ENCODE measurements at places on chromosomes 7 and 10.

- no peak for DNase-seq
Measured at GRCh38 chr7:117839507-117839906, 33.7 kb downstream of the CTTNBP2 start.

- DNase-seq: no peak
Measured at GRCh38 chr7:154996756-154997155, 6.2 kb downstream of the PAXIP1 start.

- no peak for DNase-seq
Measured at GRCh38 chr10:7969623-7970022, 84.9 kb upstream of the GATA3 start.

- DNase-seq: no peak
Measured at GRCh38 chr10:132370426-132371340, 26.3 kb upstream of the PWWP2B start.

- no peak for DNase-seq
Measured at GRCh38 chr10:44962870-44963738, 3.5 kb downstream of the RASSF4 start.

DNA sequence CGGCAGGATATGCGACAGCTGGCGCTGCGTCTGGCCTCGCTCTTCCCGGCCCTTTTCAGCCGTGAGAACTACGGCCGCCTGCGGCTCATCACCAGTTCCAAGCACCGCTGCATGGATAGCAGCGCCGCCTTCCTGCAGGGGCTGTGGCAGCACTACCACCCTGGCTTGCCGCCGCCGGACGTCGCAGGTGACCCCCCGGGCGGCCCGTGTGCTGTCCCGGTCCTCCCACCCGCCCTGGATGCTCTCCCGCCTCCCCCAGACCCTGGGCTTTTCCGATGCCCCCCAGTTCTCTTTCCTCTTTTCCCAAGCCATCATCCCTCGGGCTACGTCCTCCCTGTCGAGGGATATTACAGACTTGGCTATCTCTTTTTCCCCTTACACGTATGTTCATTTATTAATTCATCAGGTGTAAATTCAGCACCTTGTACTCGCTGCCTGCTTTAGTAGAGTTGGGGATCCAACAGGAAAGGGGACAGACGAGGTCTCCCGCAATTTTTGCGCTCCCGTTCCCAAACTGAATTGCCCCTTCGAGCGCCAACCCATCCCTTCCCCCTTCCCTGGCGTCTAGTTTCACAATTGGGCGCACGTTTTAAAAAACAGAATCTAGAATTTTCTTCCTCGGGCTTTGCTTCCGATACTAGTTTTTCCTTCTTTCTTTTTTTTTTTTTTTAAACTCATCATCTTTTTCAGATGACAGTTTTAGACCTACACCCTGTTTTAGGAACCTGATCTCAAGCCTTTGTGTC lies 846 bp downstream of the MINPP1 start:
- no peak for DNase-seq

- DNase-seq: no peak
Measured at GRCh38 chr7:75915416-75916156, 631 bp downstream of the POR start.

DNA sequence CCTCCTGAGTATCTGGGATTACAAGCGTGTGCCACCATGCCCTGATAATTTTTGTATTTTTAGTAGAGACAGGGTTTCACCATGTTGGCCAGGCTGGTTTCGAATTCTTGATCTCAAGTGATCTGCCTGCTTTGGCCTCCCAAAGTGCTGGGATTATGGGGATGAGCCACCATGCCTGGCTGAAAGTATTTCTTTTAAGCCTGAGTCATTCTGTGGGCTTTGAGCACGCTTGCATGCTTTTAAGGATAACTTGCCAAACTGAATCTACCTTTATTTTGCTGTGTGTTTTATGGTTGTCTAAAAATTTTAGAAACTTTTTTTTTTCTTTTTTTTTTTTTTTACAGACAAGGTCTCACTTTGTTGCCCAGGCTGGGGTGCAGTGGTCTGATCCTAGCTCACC lies 33.2 kb downstream of the CNNM2 start:
- DNase-seq: no peak
